Stimulated activated CD8-positive, alpha-beta memory T cell treated with anti-CD3 and anti-CD28 coated beads, Interleukin-15, amount 100 ng/mL, for 24 hours (primary cell): ENCODE measurements at places on chromosomes 13 and 19.

GRCh38 chr13:80865329-80865728 lies 524.4 kb upstream of the SPRY2 start:
- no peak for DNase-seq

DNA sequence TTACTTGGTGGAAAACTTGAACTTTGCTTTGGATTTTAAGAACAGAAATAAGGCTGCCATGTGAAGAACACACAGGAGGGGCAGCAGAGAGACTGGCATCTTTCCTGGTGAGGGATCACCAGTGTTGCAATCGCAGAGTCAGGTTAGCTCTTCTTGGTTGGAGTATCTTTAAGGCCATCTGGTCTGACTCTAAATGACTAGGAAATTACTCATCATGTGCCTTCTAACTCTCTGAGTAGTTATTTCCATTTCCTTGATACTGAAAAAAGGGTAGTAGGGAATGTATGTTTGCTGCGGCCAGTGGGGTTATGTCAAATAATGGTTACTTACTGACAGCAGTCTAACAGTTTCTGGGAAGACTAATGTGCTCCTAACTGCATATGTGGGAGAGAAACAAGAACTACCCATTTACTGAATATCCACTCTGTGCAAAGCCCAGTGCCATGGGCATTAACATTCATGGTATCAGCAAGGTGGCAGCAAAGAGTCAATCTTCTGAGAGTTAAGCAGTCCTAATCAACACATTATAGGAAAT lies 122.1 kb downstream of the COG6 start:
- DNase-seq: no peak

GRCh38 chr19:28296506-28296905 lies 916.4 kb downstream of the UQCRFS1 start:
- no peak for DNase-seq

- no peak for DNase-seq
Observed at GRCh38 chr13:97332742-97333141, 101.2 kb upstream of the RAP2A start.

GRCh38 chr13:73835138-73835721 lies 299.0 kb downstream of the KLF12 start:
- DNase-seq: no peak

GRCh38 chr13:111970494-111971141 lies 96.3 kb upstream of the SOX1 start:
- DNase-seq: no peak
